ENCODE measurements at places on chromosomes 6 and 20. TPM values are rescaled to one million over a fixed set of nuclear protein-coding genes. Genes with fewer than 3 reads are reported as not detected.
A peak's percentile ranks its signal among the peaks of the same experiment; 100 is the strongest.

- no peak for DNase-seq
These were observed 32.2 kb upstream of the CHD6 start for GRCh38 chr20:41650231-41650948.

The BMP6 gene
- not detected for total RNA-seq

GRCh38 chr6:32894085-32895005, 40.4 kb downstream of the PSMB9 start:
- DNase-seq = peak; percentile 95

The HLA-DOA gene
- 4.1 TPM for total RNA-seq

DNA sequence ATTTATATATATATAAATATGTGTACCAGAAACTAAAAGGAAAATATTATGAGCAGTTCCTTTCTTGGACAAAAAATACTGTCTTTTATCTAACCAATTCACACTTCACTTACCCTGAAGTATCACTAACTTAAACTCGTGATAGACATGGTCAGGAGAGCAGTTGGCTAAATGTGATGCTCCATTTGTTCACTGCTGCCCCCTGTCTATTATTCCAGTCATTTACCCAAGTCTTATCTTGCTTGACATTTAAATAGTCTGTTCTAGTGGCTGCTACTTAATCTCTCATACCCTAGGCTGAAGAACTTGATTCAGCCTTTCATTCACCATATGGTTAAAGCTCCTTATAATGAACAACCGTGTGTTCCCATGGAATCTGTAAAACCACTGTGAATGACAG, 789.6 kb upstream of the EYS start:
- DNase-seq = no peak

DNA sequence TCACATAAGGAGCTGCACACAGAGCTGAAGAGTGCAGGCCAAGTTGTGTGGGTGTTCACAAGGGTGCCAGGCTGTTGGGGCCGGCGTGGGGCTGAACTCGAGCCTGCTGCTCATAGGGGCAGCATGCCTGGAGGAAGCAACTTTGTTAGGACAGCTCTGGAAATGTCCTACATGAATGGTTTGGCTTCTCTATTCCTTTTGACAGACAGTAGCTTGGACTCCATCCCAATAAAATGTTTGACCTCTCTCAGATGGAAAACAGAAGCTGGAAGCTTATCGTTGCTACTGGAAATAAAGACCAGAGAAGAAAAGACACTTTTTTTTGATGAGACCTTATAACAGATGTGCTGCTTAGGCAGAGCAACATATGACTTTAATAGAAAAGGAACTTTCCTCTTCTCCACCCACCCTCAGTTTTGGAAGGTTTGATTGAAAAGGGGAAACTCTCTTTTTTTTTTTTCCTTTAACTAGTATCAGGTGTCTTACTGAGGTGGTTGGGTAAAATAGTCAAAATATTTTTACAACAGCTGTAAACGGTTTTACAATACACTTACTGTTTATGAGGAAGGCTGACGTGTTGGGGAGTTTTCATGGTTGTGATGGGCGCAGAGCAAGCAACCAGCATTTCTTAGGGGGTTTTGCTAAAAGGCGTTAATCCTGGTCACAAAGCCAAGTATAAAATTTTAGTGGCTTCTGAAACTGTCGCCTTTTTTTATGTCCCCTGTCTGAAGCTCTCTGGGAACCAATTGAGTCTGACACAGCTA, 80.7 kb upstream of the EEF1E1 start:
- no peak for DNase-seq

The BPIFB4 gene
- total RNA-seq = not detected

DNA sequence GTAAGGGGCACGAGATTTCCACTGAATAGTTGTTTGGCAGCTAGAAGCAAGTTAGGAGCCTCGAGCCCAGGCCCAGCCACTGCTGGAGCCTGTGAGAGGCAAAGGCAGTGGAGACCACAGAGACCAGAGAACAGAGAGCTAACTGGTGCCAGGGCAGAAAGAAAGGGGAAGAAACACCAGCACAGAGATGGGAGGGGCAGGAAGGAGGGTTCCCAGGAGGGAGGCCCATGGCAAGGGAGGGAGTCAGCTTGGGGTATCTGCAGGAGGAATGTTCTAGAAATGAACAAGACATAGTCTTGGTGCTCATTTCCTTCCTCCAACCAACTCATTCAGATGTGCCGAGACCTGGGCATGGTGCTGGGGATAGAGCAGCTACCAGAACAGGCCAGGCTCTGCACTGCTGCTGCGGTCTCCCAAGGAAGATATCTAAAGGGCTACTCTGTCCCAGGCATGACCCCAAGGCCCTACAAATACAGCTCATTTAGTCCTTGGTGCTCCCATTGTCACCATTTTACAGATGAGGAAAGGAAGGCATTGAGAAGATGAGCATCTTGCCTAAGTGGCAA, 10.7 kb downstream of the ANGPT4 start:
- no peak for DNase-seq

The RHAG gene
- not detected for total RNA-seq

The CST3 gene
- total RNA-seq = 0.55 TPM

- DNase-seq = no peak
These were observed 366 bp downstream of the SLC22A1 start for GRCh38 chr6:160121981-160122380.

GRCh38 chr6:112184951-112185350, 69.4 kb downstream of the LAMA4 start:
- no peak for DNase-seq

The OPRL1 gene
- 1.2 TPM for total RNA-seq

DNA sequence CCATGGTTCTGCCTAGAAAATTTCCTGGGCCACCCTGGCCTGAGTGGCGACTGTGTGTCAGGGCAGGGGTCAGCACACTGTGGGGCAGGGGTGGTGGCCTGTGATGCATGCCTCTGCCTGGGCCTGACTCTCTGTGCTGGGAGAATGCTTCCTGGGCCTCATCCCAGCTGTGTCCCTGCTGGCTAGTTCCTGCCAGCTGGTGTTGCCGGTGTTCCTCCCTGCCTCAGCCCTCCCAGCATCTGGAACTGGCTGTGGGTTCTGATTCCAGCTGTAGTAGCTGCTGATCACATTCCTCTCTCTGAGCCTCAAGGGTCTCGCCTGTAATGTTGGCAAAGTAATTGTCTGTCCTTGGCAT, 101.5 kb downstream of the SYCP2 start:
- no peak for DNase-seq

DNA sequence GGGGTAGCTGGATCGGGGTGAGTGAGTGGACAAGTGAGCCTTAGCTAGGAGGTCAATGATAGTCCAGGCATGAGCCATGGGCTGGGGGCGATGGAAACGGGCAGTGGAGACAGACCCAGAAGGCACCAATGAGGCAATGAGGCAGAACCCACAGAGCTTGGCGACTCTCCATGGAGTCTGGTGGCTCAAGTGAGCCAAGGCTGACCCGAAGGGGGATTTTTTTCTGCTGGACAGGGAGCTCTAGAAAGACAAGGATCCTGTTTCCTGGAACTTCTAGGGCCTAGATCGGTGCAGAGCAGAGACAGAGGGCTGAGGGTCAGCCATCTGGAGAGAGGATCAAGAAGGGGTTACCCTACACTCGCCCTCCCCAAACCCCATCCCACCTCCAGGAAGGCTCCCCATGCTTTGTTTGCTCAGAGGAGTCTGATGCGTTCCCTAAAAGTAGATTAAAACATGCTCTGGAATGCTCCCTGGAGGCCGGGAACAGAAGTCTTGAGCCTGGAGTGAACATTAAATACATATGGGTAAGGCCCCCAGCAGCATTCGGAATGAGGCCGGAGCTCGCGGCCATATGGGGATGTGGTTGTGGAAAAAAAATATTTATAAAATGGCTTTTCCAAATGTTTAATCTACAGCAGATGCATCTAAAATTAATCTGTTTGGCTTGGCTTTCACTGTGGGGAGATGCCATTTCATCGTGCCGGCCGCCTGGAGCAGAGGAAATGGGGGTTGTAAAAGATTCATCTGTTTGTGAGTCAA, 237.8 kb upstream of the PMEPA1 start:
- no peak for DNase-seq

GRCh38 chr6:56691814-56692213, 49.1 kb upstream of the DST start:
- no peak for DNase-seq

- DNase-seq = no peak
These were observed 13.2 kb upstream of the ASXL1 start for GRCh38 chr20:32344835-32345506.

The CPXM1 gene
- 0.33 TPM for total RNA-seq
